ENCODE measurements at places on chromosomes 11 and 22.
A peak's percentile ranks its signal among the peaks of the same experiment; 100 is the strongest.

- DNase-seq: no peak
These were observed 2.5 kb downstream of the MRGPRG start for GRCh38 chr11:3216027-3216525.

- DNase-seq: no peak
These were observed 8.3 kb upstream of the SORL1-AS1 start for GRCh38 chr11:121460941-121461514.

GRCh38 chr11:99920956-99921355 lies 766.1 kb upstream of the ARHGAP42 start:
- DNase-seq: no peak

DNA sequence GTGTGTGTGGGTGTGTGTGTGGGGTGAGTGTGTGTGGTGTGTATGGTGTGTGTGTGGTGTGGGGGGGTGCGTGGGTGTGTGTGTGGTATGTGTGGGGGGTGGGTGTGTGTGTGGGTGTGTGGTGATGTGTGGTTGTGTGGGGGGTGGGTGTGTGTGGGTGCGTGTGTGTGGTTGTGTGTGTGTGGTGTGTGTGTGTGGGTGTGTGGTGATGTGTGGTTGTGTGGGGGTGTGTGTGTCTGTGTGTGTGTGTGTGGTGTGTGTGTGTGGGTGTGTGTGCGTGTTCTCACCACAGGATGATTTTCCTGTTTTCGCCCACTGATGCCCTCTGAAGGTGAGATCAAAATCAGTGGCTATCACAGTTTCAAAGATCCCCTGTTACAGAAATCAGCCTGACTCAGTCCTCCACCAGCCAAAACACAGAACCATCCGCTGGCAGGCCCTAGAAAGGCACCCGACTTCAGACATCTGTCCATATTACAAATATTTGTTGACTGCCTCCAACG lies 24.7 kb downstream of the CPT1A start:
- DNase-seq: no peak

- DNase-seq: peak; percentile 64
These were observed 28.5 kb downstream of the MAFF start for GRCh38 chr22:38230108-38230825.

- DNase-seq: no peak
These were observed 306.3 kb downstream of the CNTN5 start for GRCh38 chr11:99327066-99327465.

- no peak for DNase-seq
These were observed 93.4 kb upstream of the BIRC3 start for GRCh38 chr11:102223859-102224258.

GRCh38 chr22:33114565-33114964 lies 56.4 kb upstream of the SYN3 start:
- DNase-seq: no peak

GRCh38 chr11:64237484-64237951 lies 3.1 kb downstream of the VEGFB start:
- no peak for DNase-seq

DNA sequence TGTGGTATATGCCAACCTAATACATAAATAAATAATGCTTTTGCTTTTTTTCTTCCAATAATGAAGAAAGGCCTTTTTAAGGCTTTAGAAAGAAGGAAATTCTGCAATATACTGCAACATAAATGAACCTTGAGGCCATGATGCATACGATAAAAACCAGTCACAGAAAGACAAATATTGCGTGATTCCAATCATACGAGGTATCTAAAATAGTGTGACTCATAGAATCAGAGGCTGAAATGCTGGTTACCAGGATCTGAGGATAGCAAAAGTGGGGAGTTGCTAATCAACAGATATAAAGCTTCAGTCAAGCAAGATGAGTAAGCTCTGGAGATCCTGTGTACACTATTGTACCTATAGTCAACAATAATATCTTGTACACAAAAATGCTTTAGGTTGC lies 24.2 kb downstream of the MS4A6A start:
- DNase-seq: no peak

DNA sequence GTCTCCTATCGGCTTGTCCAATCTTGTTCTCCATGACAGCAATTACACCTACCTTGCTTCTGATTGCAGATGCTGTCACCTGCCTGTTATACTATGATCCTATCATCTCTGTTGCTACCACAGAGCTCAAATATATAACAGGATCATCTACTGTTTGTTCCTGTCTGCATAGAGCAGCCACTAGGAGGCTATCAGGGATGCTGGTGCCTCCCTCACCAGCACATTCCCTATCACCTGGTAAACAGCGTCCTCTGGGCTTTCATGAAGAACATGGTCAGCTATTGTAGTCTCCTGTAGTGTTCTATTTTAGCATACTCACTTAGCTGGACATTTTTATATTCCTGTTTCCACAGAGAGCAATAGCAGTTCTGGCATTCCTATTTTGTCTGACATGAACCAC lies 87.8 kb upstream of the FAT3 start:
- no peak for DNase-seq

- no peak for DNase-seq
These were observed 240.9 kb downstream of the NTM start for GRCh38 chr11:131611322-131611721.

- DNase-seq: no peak
These were observed 759.8 kb upstream of the CNTN5 start for GRCh38 chr11:98260983-98261382.

DNA sequence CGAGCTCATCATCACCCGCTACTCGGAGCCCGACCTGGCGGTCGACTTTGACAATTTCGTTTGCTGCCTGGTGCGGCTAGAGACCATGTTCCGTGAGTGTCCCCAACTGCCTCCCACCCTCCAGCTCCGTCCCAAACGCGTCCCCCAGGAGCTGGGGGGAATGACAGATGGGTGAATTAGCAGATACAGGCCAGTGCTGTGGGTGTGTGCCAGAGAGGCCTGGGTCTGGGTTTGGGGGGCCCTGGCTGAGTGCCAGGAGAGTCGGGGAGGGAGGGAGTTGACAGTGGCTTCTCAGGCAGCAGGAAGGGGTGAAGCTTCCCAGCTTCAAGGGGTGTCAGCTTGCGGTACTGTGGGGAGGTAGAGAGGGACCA lies 28.6 kb downstream of the CAPN1 start:
- DNase-seq: no peak

DNA sequence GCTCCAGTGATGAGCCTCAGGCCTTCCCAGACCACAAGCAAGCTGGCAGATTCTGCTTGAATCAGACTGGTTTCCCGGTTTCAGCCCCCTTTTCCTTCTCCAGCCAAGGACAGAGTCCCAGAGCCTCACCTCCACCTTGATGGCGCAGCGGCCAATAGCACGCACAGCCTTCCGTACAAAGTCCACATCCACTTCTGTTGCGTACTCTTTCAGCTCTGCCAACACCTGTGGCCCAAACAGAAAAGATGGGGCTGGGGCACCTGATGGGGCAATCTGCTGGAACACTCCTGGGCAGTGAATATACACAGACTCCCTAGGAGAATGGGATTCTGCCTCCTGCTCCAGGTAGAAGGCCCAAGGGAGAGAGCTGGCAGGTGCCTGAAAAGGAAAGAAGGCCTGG lies 35.5 kb upstream of the RASL10A start:
- no peak for DNase-seq

GRCh38 chr11:62536301-62536957 lies 10.2 kb downstream of the AHNAK start:
- no peak for DNase-seq

- no peak for DNase-seq
These were observed 10.5 kb upstream of the LDLRAD3 start for GRCh38 chr11:35933320-35933871.

DNA sequence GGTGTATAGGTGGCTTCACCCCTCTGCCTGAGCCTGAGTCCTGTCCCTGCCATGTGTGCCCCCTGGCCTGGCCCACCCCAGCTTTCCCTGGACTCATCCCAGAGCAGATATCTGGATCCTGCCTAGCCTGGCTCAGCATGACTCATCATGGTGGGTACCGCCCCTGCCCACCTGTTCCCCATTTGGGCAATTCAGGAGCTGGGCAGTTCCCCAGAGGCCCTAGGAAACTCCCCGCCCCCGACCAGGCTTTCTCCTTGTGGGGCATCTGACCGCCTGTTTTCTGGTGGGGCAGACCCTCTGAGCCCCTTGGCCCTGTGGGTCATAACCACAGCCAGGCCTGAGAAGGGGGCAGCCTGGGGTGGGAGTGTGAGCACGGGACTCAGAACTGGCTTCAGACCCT lies 4.4 kb downstream of the TSPO start:
- DNase-seq: no peak

GRCh38 chr11:14636119-14636518 lies 7.5 kb upstream of the PDE3B start:
- DNase-seq: no peak

GRCh38 chr11:111770581-111771134 lies 4.5 kb upstream of the PPP2R1B start:
- no peak for DNase-seq

- DNase-seq: no peak
These were observed 58.9 kb downstream of the PISD start for GRCh38 chr22:31603081-31603525.

DNA sequence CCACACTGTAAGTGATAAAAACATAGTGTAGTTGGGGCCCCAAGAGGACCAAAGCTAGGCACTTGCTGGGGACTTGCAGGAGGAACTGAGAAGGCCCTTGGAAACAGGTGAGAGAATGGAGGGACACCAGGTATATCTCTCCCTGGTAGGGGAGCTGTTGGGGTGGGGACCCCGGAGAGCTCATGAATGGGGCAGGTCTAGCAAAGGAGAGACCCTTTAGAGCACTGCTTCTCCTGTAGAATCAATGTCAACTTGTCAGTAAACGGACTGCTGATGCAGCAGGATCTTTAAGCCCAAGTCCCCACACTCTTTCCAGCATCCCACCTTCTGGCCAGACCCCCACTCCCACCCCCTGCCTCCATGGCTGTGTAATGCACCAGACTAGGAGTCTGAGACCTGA lies 109.6 kb upstream of the THY1 start:
- no peak for DNase-seq

DNA sequence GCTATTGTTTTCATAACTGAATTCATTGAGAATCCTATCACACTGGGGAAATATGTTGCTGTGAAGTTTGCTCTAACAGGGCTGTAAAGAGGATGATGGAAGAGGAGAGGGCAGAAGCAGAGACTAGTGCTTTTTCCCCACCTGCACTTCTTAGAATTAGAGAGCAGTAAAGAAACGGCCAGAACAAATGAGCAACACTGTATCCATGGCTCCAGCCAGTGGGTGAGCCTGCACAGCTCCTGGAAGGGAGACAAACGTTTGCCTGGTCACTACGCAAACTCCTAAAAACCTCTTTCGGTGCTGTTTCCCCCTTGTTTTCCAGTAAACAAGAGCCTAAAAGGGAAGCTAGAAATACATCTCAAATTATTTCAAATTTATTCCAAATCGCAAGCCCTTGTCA lies 22.2 kb upstream of the OR10D3 start:
- no peak for DNase-seq

- no peak for DNase-seq
These were observed 50.7 kb downstream of the PAMR1 start for GRCh38 chr11:35474688-35475087.

DNA sequence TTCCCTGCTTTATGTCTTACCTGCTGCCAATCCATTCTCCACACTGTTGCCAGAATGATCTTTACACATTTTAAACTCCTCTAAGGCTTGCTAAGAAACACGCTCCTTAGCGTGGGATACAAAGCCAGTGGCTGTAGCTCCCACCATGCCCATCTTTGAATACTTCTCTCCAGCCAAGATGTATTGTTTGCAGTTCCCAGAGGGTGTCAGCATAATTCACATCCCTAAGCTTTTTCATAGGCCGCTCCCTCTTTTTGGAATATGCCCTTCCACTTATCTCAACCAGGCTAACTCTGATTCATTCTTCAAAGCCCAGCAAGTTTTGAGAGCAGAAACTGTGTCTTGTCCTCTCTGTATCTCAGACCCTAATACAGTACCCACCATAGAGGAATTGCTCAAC lies 8.1 kb upstream of the UPK2 start:
- DNase-seq: no peak

DNA sequence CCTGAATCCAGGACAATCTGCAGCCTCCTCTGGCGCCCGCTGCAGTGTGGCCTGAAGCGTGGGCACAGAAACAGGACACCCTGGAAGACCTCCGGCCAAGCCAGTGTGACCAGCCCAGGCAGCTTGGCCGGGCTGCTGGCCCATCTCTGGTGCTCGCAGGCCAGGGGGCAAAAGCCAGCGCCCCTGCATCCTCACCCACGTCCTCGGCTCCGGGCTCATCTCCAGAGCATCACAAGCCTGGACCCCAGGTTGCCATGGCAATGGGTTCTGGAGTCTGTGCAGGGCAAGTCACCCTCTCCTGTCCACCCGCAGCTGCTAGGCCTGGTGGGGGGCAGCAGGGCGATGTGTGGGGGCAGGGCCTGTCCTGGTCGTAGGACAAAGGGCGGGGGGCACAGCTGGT lies 9.3 kb upstream of the PDGFB start:
- no peak for DNase-seq

DNA sequence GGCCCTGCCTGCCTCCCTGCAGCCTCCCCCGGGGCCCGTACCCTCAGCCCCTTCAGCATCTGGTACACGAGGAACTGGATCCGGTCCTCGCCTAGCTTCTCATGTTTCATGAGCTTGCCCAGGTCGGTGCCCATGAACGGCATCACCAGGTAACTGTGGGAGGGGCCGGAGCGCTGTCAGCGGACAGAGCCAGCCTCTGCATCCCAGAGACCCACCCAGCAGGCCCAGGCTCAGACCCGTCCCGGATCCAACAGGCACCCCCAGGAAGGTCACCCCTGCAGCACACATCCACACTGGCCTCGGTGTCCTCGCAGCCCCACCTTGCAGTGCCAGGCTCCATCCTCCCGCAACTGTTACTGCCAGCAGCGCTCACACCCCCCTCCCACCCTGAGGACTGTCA lies 4.4 kb downstream of the MAPK12 start:
- DNase-seq: no peak

DNA sequence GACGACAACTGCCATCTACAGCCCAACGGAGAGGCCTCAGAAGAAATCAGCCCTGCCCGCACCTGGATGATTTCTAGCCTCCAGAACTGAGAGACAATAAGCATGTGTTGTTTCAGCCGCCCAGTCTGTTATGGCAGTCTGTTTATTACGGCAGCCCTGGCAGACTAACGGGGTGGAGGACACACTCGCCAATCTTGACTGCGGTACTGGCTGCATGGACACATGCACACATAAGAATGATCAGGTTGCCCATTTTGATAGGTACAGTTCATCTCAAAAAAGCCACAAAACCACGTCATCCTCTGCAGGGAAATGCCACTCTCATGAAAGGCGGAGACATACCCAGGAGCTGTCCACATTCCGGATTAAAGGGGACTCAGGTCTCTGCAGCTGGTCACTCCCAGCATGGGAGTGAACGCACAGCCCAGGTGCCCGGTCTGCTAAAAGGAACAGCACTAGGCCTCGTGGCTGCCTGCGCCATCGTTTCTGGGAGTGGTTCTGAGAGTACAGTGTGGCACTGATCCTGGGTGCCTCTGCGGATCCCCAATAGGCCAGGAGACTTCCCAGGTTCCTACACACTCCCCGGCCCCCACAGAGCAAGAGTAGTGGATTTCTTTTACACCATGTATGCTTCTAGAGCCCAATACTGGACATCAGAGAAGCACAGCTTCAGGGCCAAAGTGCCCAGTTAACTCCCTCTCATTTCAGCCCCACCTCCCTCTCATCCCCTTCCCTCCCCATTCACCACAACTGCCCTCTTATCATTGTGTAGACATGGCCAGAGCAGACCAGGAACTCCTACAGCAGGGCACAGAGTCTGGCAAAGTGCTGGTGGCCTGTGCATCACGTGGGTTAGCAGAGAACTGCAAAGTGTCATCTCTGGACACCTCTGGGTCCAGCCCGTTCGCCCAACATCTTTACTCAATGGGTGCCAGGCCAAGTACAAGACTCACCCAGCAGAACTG lies 11.7 kb upstream of the COMT start:
- DNase-seq: no peak

GRCh38 chr11:36688571-36689291 lies 90.7 kb upstream of the RAG2 start:
- no peak for DNase-seq
